Esophagus squamous epithelium (tissue), 5 donors: ENCODE measurements at places on chromosomes 3 and 15.

DNA sequence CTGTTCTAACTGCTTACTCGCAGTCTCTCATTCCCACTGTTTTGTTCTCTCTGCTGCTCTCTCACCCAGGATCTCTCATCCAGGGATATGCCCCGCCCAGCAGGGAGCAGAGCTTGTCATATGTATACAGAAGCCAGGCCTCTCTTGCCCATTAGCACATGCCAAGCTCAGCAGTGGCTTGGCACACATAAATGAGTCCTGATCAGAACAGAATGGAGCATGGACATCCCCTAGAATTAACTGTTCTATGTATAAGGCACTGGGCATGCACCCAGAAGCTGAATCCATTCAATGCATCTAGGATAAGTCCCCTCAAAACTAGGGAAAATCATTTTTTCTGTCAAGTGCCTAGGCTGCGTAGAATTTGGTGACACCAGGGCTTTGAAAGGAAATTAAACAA lies 61.6 kb downstream of the IGSF11 start:
- no peak for DNase-seq

DNA sequence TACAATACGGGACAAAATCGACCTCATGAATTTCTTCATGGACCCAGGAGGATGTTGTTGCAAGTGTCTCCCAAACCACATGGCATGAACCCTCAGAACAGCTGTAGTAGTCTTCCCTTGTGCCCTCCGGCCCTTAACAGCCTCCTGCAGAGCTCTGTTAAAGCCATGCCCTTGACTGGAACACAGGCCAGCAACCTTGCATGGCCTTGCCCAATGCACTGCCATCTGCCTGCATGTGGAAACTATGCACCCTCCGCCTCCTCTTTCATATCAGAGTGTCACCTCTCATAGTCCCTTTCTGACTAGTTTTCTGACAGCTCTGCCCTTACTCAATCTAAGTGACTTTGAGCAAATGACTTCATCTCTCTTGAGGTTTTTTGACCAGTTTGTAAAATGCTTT lies 39.4 kb upstream of the TRIM71 start:
- no peak for DNase-seq

GRCh38 chr3:42685363-42685881 lies at the start of gene KLHL40:
KLHL40 (plus strand) TSS chr3:42685537; CDS start chr3:42685619, 82 bp downstream.
- DNase-seq = no peak

DNA sequence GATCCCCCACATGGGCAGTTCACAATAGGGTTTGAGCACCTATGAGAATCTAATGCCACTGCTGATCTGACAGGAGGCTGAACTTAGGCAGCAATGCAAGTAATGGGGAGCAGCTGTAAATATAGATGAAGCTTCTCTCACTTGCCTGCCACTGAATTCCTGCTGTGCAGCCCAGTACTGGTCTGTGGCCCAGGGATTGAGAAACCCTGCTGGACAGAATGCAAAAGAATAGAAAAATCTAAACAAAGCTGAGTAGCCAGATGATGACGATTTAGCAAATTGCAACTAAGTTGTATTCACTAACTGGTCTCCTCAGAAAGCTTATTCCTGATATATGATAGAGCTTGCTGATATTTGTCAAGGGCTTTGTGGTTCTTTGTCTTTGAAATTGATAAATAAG lies 34.3 kb upstream of the APH1B start:
- no peak for DNase-seq

GRCh38 chr15:69236505-69236904 lies 62.2 kb upstream of the PAQR5 start:
- no peak for DNase-seq

DNA sequence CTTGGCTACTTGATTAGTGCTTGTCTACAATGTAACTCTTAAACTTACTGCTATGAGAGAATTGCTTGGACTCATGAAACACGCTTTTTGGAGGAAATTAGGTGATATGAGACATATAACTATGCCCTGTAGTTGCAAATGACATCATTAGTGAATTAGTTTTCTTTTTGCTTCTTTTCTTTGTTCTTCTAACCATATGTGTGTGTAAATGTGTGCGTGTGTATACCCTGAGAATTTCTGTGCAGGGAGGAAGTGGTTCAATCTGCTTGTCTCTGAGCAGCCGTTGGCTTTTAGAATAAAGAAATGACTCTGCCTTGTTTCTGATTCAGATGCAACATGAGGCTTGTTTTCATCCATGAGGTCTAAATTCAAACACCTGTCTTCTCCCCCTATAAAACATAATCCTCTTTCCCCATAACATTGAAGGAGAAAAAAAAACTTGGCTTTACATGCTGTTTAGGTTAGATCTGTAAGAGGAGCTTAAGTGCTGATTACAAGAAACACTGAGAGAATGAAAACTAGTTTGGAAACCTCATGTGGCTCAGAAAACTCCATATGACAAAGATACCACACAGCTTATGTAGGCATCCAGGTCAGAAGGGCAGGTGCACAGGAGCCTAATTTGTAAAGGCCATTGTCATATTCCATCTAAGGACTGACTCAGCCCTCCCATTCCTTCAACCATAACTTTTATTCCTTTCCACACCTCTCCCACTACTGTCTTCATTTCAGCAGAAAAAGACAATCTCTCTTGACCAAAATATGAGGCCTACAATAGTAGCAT lies 30.5 kb upstream of the BLM start:
- DNase-seq = no peak

GRCh38 chr3:9296241-9296640 lies 46.8 kb upstream of the SRGAP3 start:
- DNase-seq = no peak

GRCh38 chr15:72423256-72423655 lies 25.2 kb downstream of the TMEM202 start:
- no peak for DNase-seq

DNA sequence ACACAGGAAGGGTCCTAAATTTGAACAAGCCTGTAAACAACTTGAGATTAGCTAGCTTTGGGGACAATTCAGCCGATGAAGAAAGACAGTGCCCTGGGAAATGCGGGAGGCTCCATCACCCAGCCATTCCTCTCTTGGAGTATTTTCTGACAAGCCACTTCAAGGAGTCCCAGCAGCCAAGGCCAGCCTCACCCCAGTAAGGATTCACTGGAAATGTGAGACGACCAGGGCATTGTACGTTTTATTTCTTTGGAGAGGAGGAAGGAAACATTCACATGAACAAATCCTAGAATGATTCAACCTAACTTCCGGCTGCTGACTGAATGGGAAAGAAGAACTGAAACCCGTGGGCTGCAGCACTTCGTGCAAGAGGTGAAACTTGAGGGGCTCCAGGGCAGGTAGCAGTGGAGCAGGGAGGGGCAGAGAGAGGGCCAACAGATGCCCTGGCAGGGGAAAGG lies 116.4 kb upstream of the ARHGEF3 start:
- no peak for DNase-seq

DNA sequence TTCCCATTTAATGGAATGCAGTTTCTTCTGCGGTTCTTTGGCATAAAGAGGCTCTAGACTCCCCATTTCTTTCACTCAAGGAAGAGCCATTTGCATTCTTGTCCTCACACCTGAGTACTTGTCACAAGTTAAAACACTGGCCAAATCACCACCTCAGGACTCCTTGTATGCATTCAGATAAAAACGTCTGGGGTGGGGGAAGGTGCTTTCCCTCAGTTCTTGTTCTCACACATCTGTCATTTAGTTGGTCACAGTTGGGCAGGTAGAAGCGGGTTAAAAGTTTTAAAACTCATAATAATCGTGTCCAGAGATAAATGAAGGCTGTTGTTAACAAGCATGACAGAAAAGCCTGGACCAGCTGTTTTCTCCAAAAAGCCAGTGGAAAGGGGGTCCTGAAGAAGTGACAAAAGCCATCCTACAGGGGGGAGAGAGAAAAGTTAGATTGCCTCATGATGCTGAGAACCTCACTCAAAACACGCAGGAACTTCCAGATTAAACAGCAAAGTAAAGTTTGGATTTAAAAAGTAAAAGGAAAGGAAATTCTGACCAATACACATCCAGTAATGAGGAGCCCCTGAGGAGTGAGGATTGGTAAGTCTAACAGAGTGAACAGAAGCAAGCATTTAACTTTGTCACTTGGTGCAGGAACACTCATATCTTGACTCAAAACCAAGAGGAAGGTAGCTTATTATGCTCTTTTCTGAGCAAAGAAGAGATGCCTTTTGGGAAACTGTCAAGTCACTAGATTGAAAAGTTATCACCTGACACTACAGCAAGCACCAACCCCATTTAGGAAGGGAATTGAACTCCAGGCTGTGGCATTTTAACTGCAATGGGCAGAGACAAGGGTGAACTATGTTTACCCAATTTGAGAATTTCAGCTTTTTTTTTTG lies 2.8 kb downstream of the BCL2L10 start:
- no peak for DNase-seq

DNA sequence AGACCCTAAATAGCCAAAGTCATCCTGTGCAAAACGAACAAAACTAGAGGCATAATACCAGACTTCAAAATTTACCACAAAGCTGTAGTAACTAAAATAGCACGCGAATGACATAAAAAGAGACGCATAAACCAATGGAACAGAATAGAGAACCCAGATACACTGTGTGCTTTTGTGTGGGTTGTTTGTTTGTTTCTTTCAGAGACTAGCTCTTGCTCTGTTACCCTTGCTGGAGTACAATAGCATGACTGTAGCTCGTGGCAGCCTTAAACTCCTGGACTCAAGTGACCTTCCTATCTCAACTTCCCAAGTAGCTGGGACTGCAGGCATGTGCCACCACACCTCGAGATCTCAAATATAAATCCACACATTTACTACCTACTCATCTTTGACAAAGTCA lies 1314.6 kb upstream of the GBE1 start:
- DNase-seq = no peak

GRCh38 chr3:46283881-46284450 lies 41.7 kb downstream of the CCR3 start:
- DNase-seq = no peak

DNA sequence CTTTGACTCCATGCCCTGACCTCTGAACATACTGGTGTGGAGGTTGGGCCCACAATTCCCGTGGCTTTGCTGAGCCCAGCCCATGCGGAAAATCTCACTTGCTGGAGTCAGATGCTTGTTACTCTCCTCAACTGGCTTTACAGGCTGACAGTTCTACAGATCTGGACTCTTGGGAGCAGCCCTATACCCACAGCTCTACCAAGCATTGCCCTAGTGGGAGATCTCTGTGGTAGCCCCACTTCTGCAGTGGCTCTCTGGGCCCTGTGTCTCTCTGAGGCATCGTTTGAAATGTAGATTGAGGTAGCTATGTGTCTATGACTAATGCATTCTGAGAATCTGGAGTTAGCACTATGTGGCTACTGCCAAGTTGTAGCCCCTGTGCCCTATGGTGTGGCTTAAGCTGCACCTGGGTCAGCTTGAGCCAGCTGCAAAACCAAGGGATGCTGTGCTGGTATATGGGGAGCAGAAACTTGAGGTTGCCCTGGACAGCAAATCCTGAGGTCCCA lies 625.8 kb upstream of the ALCAM start:
- no peak for DNase-seq

DNA sequence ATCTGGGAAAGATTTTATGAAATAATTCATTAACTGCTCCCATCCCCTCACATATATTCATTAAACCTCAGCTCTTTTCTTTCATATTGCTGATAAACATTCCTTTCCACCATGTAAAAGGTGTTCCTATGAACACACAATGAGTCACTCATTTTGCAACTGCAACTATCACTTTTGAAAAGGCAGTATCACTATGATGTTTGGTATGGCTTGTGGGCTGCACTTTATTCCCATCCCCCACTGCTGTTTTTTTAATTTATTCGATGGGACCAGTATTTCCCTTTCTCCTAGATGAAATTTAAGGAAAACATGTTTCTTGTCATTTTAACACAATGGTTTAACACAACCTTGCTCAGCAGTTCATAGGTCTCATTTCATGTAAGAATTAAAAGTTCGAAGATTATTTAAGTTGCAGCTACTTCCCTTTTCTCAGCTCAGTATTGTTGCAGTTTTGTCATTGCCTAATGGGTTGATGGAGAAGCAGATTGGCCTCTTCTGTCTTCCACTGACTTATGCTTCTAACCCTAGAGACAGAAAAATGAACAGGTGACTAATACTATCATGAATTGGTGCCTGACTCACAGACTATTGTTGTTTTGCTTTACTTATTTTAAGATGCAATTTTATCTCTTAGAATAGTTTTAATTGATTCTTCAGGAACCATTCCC lies 280.3 kb downstream of the ZPLD1 start:
- DNase-seq = no peak

DNA sequence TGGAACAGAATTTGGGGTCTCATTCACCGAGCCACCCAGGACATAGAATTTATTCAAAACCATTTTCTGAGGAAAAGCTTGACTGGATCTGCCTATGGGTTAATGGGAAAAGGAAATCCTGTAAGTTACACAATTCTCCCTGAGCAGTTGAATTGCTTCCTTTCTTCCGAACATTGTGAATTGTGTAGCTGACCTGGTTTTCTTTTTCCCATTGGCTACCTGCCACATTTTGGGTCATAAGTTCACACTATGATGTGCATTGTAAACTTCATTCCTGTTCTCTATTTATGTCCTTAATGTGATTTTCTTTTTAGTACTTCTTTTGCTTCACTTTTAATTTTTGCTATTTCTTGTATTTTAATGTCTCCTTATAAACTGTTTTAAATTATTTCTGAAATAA lies 386.0 kb upstream of the LRRC3B start:
- no peak for DNase-seq

- no peak for DNase-seq
Observed at GRCh38 chr15:34625007-34625406, 41.6 kb upstream of the GOLGA8B start.

DNA sequence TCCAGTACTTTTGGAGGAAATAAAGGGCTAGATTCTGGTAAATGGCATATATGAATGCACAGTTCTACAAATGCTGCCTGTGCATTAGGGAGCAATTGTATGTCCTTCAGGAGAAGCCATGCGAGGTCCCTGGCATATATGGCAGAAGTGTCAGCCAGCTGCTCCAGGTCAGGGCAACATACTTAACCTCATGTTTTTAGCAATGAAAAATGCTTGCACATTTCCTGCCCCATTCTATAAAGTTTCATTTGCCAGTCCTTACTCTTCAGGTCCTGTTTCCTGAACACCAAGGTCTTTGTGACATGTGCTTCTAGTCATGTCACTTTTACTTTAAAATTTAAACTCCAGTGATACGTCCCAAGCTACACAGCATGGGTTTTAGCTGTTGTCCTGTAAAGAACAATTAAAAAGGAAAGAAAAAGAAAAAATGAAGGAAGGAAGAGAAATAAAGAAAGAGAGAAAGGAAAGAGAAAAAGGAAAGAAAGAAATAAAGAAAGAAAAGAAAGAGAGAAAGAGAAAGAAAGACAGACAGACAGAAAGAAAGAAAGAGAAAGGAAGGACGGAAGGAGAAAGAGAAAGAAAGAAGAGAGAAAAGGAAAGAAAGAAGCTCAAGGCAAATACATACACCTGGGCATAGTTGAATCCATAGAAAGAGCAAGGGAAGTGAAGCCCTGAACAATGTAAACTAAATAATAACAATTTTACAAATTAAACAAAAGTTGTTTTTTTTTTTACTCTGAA lies 20.1 kb upstream of the PTX3 start:
- DNase-seq = no peak

DNA sequence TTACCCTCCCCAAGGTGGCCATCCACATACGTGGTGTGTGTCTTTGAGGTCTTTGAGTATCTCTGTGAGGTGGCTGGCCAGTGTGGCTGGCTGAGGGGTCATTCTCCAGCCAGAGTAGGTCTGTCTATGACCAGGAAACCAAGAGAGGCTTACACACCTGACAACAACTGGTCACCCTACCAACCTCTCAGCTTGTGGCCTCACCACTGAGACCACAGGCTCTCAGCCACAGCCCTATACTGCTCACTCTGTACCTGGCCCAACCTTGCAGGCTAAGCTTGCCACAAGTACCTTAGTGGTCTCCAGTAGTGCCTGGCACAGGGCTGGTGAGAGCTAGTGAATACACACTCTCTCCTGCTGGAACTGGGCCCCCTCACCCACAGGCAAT lies 5.1 kb downstream of the HEMK1 start:
- no peak for DNase-seq

- DNase-seq = no peak
Observed at GRCh38 chr15:31782016-31782783, 248.1 kb upstream of the CHRNA7 start.
